ENCODE measurements at places on chromosomes 12 and 14.

- H3K4me3 ChIP-seq = no peak overlapping the region
- no peaks in the 10 kb centered on the region for H3K27me3 ChIP-seq
- H3K27ac ChIP-seq = no peak overlapping the region
- no peaks in the 10 kb centered on the region for H3K4me1 ChIP-seq
- no peaks in the 10 kb centered on the region for H3K36me3 ChIP-seq
- DNase-seq = no peak
Observed at GRCh38 chr14:25431211-25432076, 381.5 kb upstream of the STXBP6 start.

GRCh38 chr12:131808744-131809371 lies 19.3 kb upstream of the MMP17 start:
- peak; percentile 52 for DNase-seq
- H3K4me3 ChIP-seq = peak overlapping the region; percentile 55

DNA sequence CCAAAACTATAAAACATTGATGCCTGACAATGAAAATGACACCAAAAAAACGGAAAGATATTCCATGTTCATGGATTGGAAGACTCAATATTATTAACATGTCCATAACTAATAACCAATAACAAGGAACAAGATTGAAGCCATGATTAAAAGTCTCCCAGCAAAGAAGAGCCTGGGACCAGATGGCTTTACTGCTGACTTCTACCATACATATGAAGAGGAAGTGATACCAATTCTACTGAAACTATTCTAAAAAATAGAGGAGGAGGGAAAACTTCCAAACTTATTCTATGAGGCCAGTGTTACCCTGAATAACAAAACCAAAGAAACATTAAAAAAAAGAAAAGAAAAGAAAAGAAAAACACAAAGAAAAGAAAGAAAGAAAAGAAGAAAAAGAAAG lies 54.6 kb upstream of the ATF7IP start:
- no peaks in the 10 kb centered on the region for H3K4me1 ChIP-seq
- H3K4me3 ChIP-seq = no peak overlapping the region
- H3K27me3 ChIP-seq = no peaks in the 10 kb centered on the region
- no peak for DNase-seq
- H3K27ac ChIP-seq = no peak overlapping the region

GRCh38 chr14:103058164-103059055 lies 1.1 kb upstream of the CDC42BPB start:
- H3K4me1 ChIP-seq = peaks cover 61% of the 10 kb centered on the region
- H3K4me3 ChIP-seq = peak overlapping the region; percentile 100
- no peaks in the 10 kb centered on the region for H3K27me3 ChIP-seq
- H3K36me3 ChIP-seq = no peaks in the 10 kb centered on the region

- no peak for DNase-seq
- no peak overlapping the region for H3K4me3 ChIP-seq
- H3K27me3 ChIP-seq = no peaks in the 10 kb centered on the region
Observed at GRCh38 chr12:69844416-69844815, 19.4 kb downstream of the MYRFL start.

- peaks cover 9% of the 10 kb centered on the region for H3K36me3 ChIP-seq
- no peak for DNase-seq
- peak overlapping the region; percentile 73 for H3K27ac ChIP-seq
- peak overlapping the region; percentile 90 for H3K4me3 ChIP-seq
Observed at GRCh38 chr14:96390965-96391292, 999 bp upstream of the AK7 start.

Measured in left ventricle myocardium inferior (tissue), 1 donor.